Activated CD4-positive, alpha-beta T cell treated with anti-CD3 and anti-CD28 coated beads, Interleukin-10, Interleukin-2, amounts not matched to agents 100 ng/mL and 50 ng/mL, durations not matched to agents 16 hours and 8 hours (primary cell): ENCODE measurements at places on chromosomes 2 and 18.

DNA sequence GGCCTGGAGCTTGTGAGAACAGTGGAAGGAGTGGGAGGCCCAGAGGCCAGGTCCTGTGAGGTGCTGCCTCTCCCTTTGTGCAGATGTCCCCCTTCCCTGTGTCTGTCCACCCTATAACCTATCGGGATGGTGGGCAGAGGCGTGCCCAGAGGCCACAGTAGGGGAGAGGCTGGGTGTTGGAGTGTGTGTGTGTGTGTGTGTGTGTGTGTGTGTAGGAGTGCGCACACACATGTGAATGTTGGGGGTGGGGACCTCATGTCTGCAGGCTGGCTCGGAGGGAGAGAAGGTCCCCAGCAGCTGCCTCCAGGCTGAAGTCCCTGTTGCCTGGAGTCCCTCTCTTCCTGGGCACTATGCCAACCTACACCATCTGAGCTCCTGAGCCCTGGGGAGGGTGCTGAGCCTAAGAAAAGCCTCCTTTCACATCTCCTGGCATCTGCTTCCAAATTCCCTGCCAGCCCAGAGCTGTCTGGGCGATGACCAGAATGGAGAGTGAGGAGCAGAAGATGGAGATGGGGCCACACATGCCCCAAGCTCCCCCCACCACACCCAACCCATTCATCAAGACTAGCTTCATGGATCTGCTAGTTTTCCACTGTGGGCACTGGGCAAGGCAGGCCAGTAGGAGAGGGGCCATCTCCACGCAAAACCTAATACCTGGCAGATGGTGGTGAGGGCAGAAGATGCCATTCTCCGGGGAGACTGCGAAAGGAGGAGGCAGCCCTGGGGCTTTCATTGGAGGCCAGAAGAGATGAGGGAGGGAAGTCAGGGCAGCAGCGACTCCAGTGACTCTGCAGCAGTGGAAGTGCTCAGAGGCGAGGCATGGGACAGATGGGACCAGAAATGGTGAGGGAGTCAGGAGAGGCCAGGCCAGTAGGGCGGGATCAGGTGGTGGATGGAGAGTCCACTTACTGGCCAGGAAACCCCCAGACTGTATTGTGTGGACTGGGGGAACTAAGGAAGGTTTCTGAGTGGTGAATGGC lies 20.3 kb downstream of the KCNK3 start:
- no peak for DNase-seq

- DNase-seq, result no peak
Measured at GRCh38 chr2:12389344-12390045, 327.2 kb upstream of the TRIB2 start.

DNA sequence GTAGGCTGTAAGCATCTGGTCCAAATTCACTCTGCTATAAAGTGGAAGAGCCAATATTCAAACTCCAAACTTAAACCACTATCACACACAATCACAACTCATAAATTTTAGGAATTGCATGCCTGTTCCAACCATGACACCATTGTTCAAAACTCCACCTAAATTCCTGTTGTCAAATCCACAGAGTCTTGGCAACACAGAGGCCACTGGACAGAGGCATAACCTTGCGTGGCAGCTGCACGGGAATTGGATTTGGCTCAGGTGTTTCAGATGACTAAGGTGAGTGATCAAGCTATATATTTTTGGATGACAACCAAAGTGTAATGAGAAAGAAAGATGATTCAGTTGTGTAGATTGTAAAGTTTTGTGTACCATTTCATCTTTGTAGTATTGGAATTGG lies 422.7 kb upstream of the TNP1 start:
- no peak for DNase-seq

GRCh38 chr2:236656166-236656565 lies 86.5 kb downstream of the ACKR3 start:
- no peak for DNase-seq

DNA sequence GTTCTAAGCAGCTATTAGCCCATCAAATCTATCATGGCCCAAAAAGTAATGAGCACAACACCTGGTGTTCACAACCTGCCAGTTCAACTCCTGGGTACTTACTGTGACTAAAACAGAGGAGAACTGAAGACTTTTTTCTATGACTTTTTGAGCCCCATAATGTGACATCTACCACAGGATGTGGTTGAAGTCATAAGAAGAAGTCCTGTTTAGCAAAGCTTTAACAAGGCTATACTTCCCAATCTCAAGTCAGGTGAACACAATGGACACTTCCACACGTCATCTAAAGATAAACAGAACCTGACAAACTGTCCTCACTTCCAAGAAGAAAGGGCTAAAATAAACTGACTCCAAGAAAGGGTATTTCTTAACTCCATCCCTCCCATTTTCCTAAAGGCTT lies 138.8 kb downstream of the ATAD2B start:
- peak; percentile 47 for DNase-seq

GRCh38 chr2:23363831-23364230 lies 21.1 kb upstream of the KLHL29 start:
- DNase-seq, result no peak

GRCh38 chr2:21118302-21118920 lies 5.4 kb upstream of the TDRD15 start:
- peak; percentile 35 for DNase-seq

GRCh38 chr2:240142256-240142775 lies 1.9 kb upstream of the OTOS start:
- DNase-seq, result no peak

DNA sequence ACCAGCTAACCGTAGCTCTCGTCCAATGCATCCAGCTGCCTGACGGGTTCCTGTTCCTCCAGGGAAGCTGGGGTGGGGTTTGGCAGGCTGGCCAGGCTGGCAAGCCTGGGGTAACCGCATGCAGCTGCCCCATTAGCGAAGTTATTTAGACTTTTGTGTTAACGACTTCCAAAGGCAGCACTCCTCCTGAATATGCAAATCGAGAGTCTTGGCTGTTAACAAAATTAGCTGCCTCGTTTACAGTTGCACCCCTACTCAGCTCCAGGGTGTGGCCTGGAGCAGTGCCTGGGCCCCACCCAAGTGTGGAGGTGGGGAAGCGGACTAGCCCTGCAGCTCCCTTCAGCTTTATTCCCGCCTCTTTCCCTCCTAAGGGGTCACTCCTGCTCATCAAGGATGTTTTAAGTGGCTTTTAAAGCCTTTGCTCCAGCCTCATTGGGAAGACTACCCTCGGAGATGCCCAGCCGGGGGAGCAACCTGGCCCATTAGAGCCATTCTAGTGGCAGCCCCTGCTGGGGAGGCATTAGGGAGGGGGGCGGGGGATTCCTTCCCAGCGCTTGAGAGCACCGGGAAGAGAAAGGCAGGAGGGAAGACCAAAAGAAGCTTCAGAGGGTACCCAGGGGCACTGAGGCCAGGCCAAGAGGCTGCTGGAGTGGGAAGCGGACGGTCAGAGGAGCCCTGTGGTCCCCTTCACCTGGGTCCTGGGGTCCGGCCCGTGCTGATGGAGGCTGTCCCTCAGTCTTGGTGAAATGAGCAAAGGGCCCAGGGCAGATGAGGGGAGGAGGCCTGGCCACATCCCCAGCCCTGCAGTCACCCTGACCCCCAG lies 204.1 kb downstream of the CELF4 start:
- DNase-seq, result no peak

DNA sequence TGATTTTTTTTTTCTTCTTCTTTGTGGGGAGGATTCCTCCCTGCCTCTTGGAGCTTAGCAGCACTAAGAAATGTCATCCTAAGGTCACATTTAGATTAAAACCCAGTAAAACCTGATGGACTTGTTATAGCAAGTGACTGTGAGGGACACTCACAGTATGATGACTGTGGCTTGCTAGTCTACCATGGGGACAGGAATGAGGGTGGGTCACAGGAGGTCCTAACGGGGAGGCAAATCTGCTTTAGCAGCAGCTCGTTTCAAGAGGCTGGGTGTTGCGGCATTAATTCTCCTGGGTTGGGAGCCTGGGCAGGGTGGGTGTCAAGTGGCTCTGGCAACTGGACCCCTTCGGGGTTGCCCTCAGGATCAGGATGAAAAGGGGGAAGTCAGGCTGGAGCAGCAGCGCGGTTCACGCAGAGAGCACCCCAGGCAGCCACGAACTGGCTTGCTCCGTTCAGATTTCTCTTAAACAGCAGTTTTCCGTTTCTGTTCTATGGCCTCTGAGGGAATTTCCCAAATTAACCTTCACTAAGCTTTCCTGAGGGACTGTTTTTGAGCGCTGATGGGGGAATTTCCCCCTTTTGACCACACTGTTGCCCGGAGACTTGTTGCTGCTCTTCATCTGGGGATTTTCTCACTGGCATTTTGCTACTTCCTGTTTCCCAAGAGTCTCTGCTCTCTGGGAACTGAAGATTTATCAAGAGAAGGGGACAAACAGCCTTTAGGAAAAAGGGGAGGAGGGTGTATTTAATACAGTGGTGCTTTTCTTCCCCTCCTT lies 59.8 kb upstream of the PELI1 start:
- peak; percentile 78 for DNase-seq

- DNase-seq, result peak; percentile 34
Measured at GRCh38 chr2:159968279-159968900, 94.0 kb downstream of the PLA2R1 start.

- no peak for DNase-seq
Measured at GRCh38 chr2:71423817-71424420, 29.4 kb upstream of the DYSF start.

DNA sequence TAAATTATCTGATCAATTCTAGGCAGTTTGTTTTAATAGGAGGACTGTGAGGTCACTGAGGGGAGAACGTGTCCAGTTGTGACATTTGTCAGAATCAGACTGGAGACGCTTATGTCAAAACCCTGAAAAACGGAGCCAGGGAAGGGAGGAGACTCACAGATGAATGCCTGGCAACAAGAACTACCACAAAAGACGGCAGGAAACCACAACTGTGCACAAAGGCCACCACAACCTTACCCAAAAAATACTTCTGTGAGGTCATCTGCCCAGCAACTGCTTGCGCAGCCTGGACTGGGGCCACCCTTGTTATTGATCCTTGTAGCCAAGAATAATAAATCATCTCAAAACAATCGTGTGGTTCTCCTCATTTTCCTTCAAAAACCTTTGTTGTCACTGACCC lies 173.0 kb upstream of the ALKAL2 start:
- peak; percentile 72 for DNase-seq

DNA sequence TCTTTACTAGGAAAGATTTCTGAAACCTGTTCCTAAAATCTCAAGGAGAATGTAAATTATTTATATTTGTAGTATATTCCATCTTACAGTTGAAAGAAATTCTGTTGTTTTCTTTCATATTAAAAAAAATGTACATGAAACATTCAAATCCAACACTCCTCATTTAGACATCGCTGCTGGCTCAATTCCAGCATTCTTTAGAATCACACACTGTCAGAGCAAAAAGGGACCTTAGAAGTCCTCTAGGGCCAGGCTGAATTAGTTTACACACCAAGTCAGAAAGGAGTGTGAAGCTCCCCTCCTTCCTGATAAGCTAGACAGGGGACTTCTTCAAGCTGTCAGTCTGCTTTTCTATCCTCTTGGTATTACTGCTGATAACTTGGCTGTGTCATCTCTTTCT lies 158.6 kb upstream of the LTBP1 start:
- no peak for DNase-seq

DNA sequence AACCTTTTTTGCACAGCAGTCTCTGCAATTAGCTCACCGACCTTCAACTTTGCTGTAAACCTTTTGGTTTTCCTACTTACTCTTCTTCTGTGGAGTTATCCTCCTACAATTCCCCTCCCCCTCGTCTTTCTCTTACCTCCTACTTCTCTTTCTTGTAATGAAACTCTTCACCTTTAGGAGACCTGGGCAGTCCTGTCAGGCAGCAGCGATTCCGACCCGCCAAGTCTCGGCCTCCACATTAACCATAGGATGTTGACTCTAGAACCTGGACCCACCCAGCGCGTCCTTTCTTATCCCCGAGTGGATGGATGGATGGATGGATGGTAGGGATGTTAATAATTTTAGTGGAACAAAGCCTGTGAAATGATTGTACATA lies 8.3 kb downstream of the TBR1 start:
- no peak for DNase-seq

DNA sequence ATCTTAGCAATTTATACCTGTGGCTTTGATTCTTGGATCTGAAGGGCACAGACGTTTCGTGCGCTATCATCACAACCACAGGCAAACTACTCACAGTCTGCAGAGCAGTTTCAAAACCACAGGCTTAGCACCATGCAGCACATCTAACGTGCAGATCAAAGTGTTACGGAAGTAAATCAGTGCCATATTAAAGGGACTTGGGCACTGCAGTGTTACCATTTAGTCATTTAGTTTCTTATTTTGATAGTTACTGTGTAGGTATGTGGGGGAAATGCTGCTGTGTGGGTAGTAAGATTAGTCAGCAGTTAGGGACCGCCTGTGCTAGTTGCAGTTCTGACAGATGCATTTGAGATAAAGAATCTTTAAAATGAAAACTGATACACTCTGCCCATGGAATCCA lies 384.0 kb downstream of the NBAS start:
- peak; percentile 96 for DNase-seq

DNA sequence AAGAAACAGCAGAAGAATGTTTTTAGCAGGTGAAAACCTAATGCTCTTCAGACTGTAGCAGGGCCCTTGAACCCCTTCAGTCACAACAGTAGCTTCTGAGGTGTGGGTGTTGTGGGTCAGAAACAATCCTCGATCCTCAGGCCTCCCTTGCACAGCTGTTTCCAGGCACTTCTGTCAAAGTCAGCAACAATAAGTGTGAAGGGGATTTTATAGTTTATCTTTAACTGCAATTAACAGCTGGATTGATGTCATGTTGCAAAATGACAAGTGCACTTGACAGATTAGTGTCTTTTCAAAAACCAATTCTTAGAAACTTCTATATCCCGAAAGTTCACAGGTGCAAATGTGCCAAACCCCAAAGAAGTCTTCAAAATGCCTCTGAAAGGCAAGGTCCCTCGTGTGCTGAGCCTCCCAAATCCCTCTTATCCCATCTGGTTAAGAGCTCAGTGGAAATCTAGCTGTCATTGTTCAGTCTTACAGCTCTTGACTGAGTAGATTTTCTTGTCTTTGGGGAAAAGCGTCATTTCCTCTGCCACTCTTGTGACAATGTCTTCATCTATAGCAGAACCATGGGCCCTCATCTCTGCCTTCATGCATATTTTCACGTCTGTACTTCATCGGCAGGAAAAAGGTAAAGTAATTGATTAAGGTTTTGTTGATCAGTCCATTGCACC lies 29.6 kb downstream of the M1AP start:
- DNase-seq, result no peak

- no peak for DNase-seq
Measured at GRCh38 chr2:142131010-142131669, at the start of gene LRP1B. LRP1B (minus strand) TSS chr2:142131016; CDS start chr2:142130729, 287 bp downstream.
